ENCODE measurements at places on chromosomes 6 and 20.

GRCh38 chr6:141968632-141969031 is 164.1 kb upstream of the GJE1 start:
- DNase-seq: no peak

DNA sequence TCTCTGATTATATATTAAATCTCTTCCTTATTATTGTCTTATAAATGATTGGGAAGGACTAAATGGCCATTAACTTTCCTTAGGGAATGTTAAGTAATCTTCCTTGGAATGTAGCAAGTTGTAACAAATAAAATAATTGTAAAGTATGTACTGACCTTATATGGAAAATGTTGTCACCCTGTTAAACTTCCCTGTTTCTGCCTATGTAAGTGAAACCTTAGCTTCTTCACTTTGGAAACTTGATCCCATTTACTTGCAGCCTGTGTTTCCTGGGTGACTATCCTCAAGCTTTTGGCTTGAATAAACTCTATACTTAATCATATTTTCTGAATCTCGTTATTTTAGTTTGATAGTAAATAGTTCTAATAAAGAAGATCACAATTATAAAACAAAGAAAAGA is 519.5 kb upstream of the PTCHD4 start:
- DNase-seq: no peak

GRCh38 chr6:158322724-158323560 is 10.7 kb downstream of the TULP4 start:
- peak; percentile 68 for DNase-seq

DNA sequence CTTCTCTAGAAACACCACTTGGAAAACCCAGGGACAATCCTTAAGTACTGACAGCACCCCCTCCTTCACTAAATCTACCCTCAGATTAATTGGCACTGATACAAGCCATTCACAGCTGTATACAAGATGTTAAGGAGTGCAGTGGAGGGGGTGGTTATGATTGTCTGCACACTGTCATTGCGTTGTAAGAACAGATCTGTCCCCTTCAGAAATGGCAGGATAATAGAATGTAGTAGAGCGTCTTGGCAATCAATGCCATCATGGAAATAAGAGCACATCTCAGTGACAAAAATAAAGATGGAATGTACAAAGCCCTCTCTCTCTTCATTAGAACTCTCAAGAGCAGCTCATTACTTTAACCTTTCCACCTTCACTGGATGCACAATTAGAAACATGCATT is 324.9 kb upstream of the TBX18 start:
- no peak for DNase-seq

- DNase-seq: no peak
These were observed 38.9 kb downstream of the FBXO9 start for GRCh38 chr6:53103993-53104675.

DNA sequence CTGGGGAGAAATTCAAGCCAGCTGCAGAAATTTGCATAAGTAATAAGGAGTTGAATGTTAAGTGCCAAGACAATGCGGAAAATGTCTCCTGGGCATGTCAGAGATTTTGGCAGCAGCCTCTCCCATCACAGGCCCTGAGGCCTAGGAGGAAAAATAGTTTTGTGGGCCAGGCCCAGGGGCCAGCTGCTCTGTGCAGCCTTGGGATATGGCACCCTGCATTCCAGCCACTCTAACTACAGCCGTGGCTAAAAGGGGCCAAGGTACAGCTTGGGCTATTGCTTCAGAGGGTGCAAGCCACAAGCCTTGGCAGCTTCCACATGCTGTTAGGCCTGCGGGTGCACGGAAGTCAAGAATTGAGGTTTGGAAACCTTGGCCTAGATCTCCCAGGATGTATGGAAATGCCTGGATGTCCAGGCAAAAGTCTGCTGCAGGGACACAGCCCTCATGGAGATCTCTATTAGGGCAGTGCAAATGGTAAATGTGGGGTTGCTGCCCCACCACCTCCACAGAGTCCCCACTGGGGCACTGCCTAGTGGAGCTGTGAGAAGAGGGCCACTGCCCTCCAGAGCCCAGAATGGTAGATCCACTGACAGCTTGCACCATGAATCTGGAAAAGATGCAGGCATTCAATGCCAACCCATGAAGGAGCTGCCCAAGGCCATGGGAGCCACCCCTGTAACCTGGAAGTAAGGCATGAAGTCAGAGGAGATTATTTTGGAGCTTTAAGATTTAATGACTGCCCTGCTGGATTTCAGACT is 126.5 kb downstream of the DTNBP1 start:
- DNase-seq: no peak

GRCh38 chr6:108953681-108954080 is 105.5 kb downstream of the ARMC2 start:
- no peak for DNase-seq

DNA sequence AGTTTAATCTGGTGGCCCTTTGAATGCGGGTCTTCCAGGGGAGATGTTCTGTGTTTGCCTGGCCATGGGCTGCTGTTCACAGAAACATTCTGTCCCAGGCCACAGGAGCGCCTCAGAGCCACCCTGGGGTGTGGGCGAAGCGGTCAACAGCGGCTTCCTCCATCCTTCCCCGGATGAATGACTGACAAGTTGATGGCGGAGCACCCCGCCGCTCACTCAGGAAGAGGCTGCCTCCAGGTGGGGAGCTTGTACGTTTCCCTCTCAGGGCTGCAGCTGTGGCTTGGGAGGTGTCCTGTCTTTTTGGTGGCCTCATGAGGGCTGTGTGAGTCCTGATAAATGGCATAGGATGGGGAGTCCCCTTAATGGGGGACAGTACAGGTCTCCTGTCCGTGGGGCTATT is 178.4 kb downstream of the NRN1 start:
- DNase-seq: no peak

GRCh38 chr20:34243377-34243776 is 2.2 kb downstream of the ASIP start:
- DNase-seq: no peak

- DNase-seq: no peak
These were observed 11.8 kb downstream of the RIPOR2 start for GRCh38 chr6:24923885-24924401.

GRCh38 chr6:137724495-137725211 is 142.4 kb upstream of the TNFAIP3 start:
- no peak for DNase-seq

DNA sequence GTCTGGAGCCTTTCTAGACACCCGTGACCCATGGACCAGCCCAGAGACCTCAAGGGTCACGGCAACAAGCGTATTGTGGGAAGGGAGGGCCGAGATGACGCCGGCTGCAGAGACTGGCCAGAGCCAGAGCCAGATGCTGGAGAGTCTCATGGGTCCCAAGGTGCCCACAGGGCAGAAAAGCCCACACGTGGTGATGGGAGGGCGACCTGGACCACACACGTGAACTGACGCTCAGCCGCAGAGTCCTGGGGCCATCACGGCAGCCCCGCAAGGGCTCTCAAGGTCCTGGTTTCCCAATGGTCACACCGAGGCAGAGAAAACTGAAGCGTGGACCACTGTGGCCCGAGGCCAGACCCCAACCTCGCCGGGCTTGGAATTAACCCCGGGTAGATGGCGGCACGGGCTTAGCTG is 92.6 kb downstream of the YTHDF1 start:
- no peak for DNase-seq

- no peak for DNase-seq
These were observed 119.0 kb downstream of the RTN4IP1 start for GRCh38 chr6:106510090-106510970.

DNA sequence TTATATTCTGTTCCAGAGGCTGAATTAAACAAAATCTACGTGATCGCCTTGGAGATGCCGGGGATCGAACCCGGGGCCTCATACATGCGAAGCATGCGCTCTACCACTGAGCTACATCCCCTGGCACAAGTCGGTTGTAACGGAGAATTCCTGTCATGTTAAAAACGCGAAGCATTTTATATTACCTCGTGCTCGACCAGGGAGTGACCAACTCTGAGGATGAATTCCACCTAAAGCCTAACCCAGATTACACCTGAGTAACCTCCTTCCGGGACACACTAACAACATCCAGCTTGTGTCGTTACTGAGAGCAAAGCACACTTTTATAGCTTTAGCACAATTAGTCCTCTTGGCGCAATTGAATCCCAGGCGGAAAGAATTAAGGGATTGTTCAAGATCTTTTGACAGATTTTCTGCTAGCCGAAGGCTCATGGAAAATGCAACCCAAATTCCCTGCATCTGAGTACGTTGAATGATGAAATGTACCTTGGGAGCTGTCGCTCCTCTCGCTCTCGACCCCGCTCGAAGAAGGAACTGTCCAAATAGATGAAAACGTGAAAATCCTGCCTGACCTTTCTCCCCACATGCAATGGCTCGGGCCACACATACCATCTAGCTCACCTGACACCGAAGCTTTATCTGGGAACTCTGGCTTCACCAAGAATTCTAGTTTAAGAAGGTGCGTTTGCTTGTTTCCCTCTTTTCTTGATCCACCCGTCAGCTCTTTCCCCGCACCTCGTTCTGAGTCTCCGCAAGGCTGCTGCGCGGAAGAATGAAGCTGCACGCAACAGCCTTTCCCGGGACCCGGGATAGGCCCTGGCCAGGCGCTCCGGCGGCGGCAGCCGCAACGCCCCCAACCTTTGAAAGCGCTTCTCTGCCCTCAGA is 148.3 kb downstream of the GPX5 start:
- peak; percentile 32 for DNase-seq

GRCh38 chr6:148983966-148984365 is 237.1 kb downstream of the UST start:
- DNase-seq: no peak

- DNase-seq: no peak
These were observed 25.6 kb upstream of the ARMH2 start for GRCh38 chr6:24824142-24824938.

- DNase-seq: no peak
These were observed 33.5 kb upstream of the RIMS4 start for GRCh38 chr20:44843876-44844275.

DNA sequence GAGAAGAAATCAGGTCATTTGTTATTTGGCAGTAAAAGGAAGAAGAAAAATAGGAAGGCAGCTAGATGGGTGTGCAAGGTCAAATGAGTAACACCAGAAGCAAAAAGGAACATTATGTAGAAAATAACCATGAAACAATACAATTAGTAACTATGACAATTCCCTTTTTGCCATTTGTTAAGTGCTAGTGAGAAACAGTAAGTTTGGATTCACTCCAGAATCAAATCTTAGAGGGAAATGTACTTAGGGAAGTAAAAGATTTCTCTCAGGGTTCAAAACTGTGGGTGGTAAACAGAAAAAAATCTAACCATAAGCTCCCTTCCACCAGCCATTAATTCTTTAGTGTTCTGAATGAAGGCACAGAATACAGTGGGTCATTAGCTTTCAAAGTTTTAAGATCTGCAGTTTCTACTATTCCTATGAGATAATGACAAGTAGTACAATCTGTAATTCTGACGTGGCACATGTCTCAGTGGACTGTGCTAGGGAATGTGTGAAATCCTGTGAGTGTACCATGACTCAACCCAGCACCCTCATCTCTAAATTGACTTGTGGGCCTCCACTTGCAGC is 17.1 kb downstream of the REPS1 start:
- DNase-seq: peak; percentile 88
